ENCODE measurements at places on chromosomes 13 and 19. TPM values are rescaled to one million over a fixed set of nuclear protein-coding genes. Genes with fewer than 3 reads are reported as not detected.

SHANK1 gene
- total RNA-seq: 1.5 TPM

ICAM5 gene
- total RNA-seq: 0.41 TPM

HSH2D gene
- total RNA-seq: 0.16 TPM

CYP2B6 gene
- not detected for total RNA-seq

KLK15 gene
- not detected for total RNA-seq

TEX101 gene
- total RNA-seq: not detected

CACNG8 gene
- total RNA-seq: not detected

IGSF23 gene
- total RNA-seq: not detected

CEBPA gene
- total RNA-seq: 3.6 TPM

ZNF738 gene
- 1.5 TPM for total RNA-seq

EPS8L1 gene
- 0.53 TPM for total RNA-seq

ZNF83 gene
- total RNA-seq: 18.6 TPM

Measured in heart right ventricle (tissue), 16 donors.